ENCODE measurements at places on chromosomes 6 and 20. TPM values are rescaled to one million over a fixed set of nuclear protein-coding genes. Genes with fewer than 3 reads are reported as not detected.
A peak's percentile ranks its signal among the peaks of the same experiment; 100 is the strongest.

GRCh38 chr6:151589667-151590066 lies 95.8 kb downstream of the CCDC170 start:
- no peaks in the 10 kb centered on the region for H3K36me3 ChIP-seq
- H3K4me1 ChIP-seq: no peaks in the 10 kb centered on the region
- H3K4me3 ChIP-seq: no peak overlapping the region
- peaks cover 2% of the 10 kb centered on the region for H3K27me3 ChIP-seq
- DNase-seq: no peak

- no peak for DNase-seq
- no peak overlapping the region for H3K27ac ChIP-seq
- peaks cover 5% of the 10 kb centered on the region for H3K27me3 ChIP-seq
These were observed 13.9 kb downstream of the DEF6 start for GRCh38 chr6:35311390-35312075.

DNA sequence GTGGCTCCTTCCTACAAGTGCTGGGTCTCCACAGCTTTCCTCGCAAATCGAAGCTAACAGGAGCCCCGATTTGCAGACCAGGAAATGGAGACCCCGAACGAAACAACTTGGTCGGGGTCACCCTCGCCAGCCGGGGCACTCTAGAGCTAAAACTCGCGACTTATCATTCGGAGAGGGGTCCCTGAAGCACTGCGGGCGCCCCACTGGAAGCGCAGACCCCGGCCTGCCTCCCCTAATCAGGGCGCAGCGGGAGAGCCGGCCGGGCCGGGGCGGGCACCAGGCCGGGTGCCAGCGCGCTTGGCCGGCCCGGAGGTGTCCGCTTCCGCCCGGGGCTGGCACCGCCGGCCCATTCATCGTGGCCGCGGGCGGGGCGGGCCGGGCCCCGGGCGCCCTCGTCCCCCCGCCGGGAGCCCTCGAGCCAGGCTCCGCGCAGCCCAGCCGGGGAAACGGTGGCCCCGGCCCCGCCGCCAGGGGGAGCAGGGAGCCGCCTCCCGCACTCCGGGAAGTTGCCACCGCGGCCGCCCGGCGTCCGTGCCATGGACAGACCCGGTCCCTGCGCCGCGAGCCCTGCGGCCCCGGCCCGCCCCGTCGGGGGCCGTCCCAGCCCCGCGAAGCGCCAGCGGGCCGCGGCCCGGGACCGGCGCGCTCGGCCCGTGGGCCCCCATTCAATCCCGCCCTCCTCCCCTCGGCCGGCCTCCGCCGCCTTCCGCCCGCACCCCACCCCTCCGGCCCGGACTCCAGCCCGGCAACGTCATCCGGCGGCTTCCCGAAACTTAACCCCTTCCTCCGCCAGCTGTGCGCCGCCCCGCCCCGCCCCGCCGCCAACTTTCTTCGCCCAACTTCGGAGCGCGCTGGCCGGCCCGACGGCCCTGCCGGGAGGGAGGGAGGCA lies 961 bp downstream of the RRBP1 start:
- peaks cover 13% of the 10 kb centered on the region for H3K27me3 ChIP-seq
- peak overlapping the region; percentile 72 for H3K4me3 ChIP-seq
- DNase-seq: peak; percentile 89
- no peak overlapping the region for H3K27ac ChIP-seq

DNA sequence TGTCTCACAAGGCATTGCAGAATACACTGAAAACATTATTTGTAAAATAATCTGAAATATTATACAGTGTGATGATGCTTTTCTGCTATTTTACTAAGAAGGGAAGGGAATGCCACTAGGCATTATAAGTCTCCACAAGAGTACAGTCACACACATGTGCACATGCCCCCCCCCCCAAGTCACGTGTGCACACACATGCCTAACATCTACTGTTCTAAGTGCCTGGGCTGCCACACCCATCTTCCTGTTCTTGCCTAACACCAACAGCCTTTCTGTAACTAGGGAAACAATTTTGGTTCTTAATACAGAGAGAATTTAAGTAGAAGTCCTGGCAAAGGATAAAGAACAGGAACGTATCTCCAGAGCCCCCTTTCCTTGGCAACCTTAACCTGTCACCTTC lies 58.2 kb upstream of the BCLAF1 start:
- H3K27me3 ChIP-seq: no peaks in the 10 kb centered on the region
- no peaks in the 10 kb centered on the region for H3K36me3 ChIP-seq
- no peak for DNase-seq
- peaks cover 4% of the 10 kb centered on the region for H3K4me1 ChIP-seq
- H3K4me3 ChIP-seq: no peak overlapping the region

- no peak for DNase-seq
- H3K27ac ChIP-seq: no peak overlapping the region
- no peaks in the 10 kb centered on the region for H3K27me3 ChIP-seq
- peaks cover 7% of the 10 kb centered on the region for H3K4me1 ChIP-seq
- no peaks in the 10 kb centered on the region for H3K36me3 ChIP-seq
These were observed 187.4 kb upstream of the PROKR2 start for GRCh38 chr20:5504061-5504739.

DNA sequence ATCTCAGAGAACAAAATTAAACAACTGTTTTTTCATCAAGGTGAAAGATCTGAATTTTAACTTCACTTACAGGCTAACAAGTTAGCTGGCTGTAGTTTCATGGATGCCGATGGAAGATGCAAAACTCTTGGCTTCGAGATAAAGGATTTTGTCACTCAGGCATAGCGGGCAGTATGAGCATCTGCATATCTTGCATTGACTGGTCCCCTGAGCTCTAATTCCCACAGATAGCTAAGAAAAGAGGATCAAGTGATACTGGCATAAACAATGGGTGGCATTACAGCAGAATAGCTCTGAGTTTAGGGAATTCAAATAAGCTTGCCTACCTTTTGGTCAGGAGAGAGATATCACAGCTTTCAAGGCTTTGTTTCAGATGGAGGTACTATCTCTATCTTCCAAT lies 1.8 kb upstream of the CLVS2 start:
- DNase-seq: no peak
- peaks cover 25% of the 10 kb centered on the region for H3K4me1 ChIP-seq
- peak overlapping the region; percentile 61 for H3K4me3 ChIP-seq
- H3K27me3 ChIP-seq: peaks cover 11% of the 10 kb centered on the region

GRCh38 chr6:4345543-4345942 lies 210.2 kb upstream of the ECI2 start:
- H3K27me3 ChIP-seq: no peaks in the 10 kb centered on the region
- DNase-seq: no peak
- H3K4me3 ChIP-seq: no peak overlapping the region
- H3K36me3 ChIP-seq: no peaks in the 10 kb centered on the region
- H3K4me1 ChIP-seq: no peaks in the 10 kb centered on the region
- no peak overlapping the region for H3K27ac ChIP-seq

GRCh38 chr6:137094411-137095008 lies 49.7 kb upstream of the IL20RA start:
- no peak overlapping the region for H3K4me3 ChIP-seq
- H3K36me3 ChIP-seq: no peaks in the 10 kb centered on the region
- peak; percentile 61 for DNase-seq
- H3K27me3 ChIP-seq: peaks cover 3% of the 10 kb centered on the region
- no peak overlapping the region for H3K27ac ChIP-seq

DNA sequence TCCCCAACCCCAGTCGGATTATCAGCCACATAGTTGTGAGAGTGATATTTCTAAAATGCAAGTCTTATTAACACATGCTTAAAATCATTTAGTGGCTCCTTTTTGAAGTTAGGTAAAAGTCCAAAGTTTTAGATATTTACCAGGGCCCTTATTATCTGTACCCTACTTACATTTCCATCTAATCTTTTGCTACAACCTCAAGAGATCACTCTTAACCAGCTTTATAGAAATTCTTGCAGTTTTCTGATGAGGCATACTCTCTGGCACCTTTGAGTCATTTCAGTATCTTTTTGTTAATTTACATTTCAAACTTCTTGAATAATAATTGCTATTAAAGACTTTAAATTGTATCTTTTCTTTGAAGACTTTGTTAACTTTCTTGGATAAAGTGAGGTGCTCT lies 453.3 kb downstream of the RFPL4B start:
- no peak for DNase-seq
- no peak overlapping the region for H3K4me3 ChIP-seq
- H3K36me3 ChIP-seq: no peaks in the 10 kb centered on the region
- H3K27ac ChIP-seq: no peak overlapping the region
- H3K4me1 ChIP-seq: peaks cover 14% of the 10 kb centered on the region

- H3K4me1 ChIP-seq: no peaks in the 10 kb centered on the region
- H3K36me3 ChIP-seq: no peaks in the 10 kb centered on the region
- H3K27me3 ChIP-seq: peaks cover 2% of the 10 kb centered on the region
- no peak for DNase-seq
- peak within 1 kb of the TSS; percentile 88 for H3K4me3 ChIP-seq
These were observed at the start of gene HLA-DOA for GRCh38 chr6:33008944-33009861. Gene HLA-DOA, minus strand, starts transcription at chr6:33009591.

GRCh38 chr6:53139841-53140413 lies 8.7 kb downstream of the GCM1 start:
- no peaks in the 10 kb centered on the region for H3K27me3 ChIP-seq
- no peak for DNase-seq
- H3K4me3 ChIP-seq: no peak overlapping the region
- H3K27ac ChIP-seq: no peak overlapping the region
- H3K4me1 ChIP-seq: no peaks in the 10 kb centered on the region

- peaks cover 5% of the 10 kb centered on the region for H3K27me3 ChIP-seq
- no peak overlapping the region for H3K4me3 ChIP-seq
- H3K4me1 ChIP-seq: peaks cover 5% of the 10 kb centered on the region
- no peak for DNase-seq
- no peak overlapping the region for H3K27ac ChIP-seq
- no peaks in the 10 kb centered on the region for H3K36me3 ChIP-seq
These were observed 200.0 kb downstream of the LY86 start for GRCh38 chr6:6788394-6789032.

SLC17A2 gene
- total RNA-seq: not detected

OR2H1 gene
- not detected for total RNA-seq

CLDN20 gene
- total RNA-seq: not detected

Data from glutamatergic neuron (in vitro differentiated cells).